Germinal center (tissue), 1 donor: ENCODE measurements at places on chromosomes 5 and 9.
A peak's percentile ranks its signal among the peaks of the same experiment; 100 is the strongest.

DNA sequence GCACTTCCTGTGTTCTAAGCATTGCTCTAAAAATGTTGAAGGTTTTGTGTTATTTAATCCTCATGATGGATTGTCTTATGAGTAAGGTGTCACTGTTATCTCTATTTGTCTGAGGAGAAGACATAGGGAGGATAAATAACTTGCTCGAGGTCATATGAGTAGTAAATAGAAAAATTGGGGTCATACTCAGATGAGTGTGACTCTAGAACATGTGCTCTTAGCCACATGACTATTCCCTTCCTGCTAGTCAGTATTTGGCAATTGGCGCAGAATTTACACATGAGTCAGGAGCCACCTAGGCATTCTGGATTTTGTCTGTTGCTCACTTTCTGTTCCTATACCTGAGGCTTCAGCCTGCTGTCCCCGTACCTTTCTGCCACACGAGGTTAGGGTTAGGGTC, 234.6 kb upstream of the CD180 start:
- DNase-seq = no peak

- no peak for DNase-seq
Measured at GRCh38 chr5:42628821-42629220, 127.8 kb upstream of the CCDC152 start.

GRCh38 chr5:69331528-69332445, 814 bp downstream of the CCDC125 start:
- DNase-seq = peak; percentile 39

DNA sequence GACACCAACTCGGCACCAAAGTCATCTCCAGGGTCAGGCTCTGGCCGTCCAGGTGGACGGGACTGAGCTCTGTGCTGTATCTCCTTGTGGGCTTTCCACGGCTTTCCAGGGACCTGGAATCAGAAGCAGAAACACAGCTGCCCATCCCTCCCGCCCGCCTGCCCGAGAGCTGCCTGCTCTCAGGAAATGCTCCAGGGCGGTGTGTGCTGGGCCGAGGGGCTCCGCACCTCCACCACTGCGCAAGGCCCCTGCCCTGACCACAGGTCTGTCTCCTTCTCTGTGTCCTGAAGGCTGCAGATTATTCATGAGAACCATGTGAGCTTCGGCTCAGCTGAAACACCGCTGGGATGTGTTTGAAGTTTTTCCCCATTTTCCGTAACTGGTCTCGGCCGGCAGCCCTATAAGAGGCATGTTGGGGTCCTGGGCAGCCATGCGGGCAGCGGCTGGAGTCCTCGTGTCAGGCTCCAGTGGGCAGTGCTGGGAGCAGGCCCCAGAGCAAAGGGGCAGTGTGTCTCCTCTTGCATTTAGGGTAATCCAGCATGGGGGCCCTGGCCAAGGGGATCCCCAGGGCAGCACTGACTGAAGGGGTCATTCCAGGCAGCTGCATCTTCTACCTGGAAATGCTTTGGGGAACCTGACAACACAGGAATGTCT, 22.8 kb downstream of the NKD2 start:
- no peak for DNase-seq

GRCh38 chr9:6667633-6668280, 22.2 kb upstream of the GLDC start:
- peak; percentile 63 for DNase-seq

GRCh38 chr5:112862085-112862484, 998 bp downstream of the SRP19 start:
- DNase-seq = no peak

GRCh38 chr5:173778784-173779304, 109.3 kb upstream of the CPEB4 start:
- no peak for DNase-seq

GRCh38 chr5:167049043-167049663, 1242.3 kb upstream of the WWC1 start:
- no peak for DNase-seq

DNA sequence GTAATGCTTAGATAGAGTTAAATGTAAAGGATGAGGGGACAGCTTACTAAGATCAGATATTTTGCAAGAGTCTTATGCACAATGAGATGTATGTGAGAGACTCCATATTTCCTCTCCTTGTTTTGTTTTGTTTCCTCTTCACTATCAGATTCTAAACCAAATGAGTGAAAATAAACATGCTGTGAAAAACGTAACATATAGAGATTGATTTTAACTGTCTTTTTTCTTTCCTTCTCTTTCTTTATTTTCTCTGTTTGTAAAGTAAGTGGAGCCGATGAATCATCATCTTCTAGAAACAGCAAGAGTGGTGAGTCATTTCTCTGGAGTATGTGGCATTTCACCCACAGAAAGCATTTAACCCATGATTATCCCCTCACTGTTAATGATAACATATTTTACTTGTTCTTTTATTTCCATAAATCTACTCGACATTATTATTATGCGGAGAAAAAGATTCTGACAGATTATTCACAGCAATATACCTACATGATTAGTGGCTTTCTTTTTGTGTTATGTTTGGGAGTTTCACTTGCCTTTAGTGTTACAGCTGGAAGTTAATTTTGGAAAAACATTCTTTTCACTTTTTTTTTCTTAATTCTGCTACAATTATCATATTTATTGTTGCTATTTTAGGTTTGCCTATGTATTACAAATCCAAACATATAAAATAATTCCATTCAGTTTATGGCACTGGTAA, 2.1 kb upstream of the ANXA1 start:
- no peak for DNase-seq

DNA sequence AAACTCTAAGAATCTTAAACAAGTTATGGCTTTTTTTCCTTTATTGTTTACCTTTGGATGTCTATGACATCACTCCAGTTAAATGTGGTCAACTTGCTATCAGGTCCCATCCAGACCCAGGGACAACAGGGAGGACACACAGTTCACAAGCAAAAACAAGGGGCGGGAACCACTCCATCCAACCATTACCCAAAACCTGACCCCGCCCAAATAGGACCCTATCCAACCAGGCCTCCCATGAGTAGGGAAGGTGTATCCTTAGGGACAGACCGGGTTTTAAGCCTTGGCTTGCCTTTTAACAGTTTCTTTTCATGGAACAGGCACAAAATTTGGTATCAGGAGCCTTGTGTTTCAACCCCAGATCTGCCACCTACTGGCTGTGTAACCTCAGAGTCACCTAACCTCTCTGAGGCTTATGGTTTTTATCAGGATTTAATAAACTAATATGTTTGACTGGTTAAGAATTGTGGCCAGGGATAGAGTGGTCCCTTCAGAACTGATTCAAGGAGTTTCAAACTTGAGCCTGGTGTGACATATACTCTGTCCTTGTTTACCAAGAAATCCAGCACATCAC, 127.7 kb upstream of the RAD23B start:
- DNase-seq = no peak

GRCh38 chr5:127517110-127517479, 345 bp upstream of the PRRC1 start:
- no peak for DNase-seq

GRCh38 chr5:91741764-91742505, 358.8 kb upstream of the ARRDC3 start:
- no peak for DNase-seq

- DNase-seq = no peak
Measured at GRCh38 chr9:138011951-138012500, 134.4 kb downstream of the CACNA1B start.

DNA sequence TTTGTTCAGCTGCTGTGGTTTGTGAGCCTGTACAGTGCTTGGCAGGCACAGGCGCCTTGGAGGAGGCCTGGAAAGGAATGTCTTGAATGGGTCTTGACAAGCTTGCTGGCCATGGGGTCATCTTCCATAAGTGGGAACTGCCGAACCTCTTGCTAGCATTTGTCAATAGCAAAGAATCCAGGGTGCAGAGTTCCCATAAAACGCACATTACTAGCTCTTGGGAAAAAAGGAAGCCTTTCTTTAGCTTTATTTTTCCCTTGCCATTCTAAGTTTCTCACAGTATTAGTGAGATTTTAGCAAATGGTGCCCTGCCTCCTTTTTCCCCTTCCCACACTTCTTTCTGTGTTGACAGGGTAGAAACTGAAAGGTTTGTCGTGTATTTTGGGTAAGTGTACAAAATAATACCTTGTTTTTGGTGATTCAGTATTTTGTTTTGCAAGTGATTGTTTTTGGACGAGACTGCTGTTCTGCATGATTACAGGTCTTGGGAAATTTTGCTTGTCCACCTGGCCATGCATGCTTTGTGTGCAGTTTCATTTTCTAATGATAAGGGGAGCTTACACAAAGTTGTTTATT, 82.0 kb downstream of the ADGRV1 start:
- no peak for DNase-seq

DNA sequence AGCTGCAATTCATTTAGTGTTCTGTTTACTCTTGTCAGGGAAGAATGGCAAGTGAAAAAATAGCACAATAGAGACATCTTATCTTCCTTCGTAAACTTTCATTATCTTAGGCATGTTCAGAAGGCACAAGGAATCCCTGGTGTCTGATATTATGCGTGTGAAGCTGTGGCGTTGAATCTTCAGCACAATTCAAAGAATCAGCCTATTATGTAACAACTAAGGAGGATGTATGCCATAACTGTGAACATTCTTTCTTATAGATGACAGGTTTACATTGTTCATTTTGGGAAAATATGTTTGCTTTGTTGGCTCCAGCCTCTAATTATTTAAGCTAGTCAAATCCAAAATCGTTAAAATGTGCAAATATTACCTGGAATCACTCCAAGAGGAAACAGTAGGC, 446.1 kb downstream of the ANXA1 start:
- no peak for DNase-seq

- DNase-seq = no peak
Measured at GRCh38 chr5:10317825-10318682, 10.4 kb upstream of the CMBL start.

DNA sequence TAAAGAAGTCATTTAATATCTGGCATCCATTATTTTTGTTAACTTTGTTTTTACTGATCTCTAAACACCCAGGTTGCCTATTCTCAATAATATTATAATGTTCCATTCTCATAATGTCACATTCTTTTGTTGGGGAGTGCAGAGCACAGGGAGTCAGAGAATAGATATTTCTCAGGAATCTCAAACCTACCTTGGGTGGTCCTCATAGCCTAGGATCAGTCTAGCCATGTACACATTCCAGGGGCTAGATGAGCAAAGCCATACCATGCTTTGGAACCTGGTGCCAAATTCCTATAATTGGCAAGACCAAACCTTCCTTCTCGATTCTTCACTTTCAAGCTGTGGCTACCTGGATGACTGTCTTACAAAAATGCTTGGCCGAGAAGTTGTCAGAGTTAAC, 1124.7 kb upstream of the WWC1 start:
- no peak for DNase-seq

DNA sequence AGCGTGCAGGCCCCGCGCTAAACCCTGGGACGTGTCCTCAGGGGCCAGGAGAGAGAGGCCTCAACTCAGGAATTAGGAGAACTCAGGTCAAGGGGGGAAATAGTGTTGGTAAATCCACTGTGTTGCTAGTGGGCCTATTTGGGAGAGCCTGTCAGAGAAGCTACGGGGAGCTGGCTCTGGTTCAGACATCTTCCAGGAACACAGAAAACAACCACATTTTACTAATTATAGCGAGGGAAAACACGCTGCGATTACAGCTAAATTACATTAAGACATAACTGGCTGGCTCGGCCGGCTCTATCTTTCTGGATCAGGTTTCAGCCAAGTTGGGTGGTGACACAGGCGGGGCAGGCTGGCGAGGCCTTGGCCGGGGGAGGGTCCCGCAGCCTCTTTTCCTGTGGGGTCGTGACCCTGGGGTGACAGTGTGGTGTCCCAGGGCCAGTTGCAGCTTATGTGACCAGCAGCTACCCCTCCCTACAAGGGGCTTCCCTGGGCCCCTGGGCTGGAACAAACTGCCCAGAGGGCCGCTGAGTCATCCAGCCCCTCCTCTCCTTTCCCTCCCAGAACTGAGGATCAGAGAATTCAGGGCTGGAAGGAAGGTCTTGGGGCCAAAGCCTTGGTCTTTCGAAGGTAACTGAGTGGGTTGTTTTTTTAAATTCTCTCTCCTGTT, 75.1 kb downstream of the FGF18 start:
- DNase-seq = no peak

GRCh38 chr5:3157214-3157613, 405.7 kb upstream of the IRX2 start:
- DNase-seq = no peak

DNA sequence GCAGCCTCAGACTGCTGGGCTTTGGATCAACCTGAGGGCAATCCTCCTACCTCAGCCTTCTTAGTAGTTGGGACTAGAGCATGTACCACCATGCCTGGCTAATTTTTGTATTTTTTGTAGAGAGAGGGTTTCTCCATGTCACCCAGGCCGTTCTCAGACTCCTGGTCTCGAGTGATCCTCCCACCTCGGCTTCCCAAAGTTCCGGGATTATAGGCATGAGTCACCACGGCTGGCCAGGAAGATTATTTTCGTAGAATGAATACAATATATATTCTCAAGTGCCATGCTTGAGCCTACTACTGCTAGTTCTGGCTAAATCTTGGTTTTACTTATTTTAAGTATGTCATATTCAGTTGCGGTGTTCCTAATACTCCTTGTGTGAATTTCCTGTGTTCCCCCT, 88.2 kb upstream of the CLINT1 start:
- no peak for DNase-seq

DNA sequence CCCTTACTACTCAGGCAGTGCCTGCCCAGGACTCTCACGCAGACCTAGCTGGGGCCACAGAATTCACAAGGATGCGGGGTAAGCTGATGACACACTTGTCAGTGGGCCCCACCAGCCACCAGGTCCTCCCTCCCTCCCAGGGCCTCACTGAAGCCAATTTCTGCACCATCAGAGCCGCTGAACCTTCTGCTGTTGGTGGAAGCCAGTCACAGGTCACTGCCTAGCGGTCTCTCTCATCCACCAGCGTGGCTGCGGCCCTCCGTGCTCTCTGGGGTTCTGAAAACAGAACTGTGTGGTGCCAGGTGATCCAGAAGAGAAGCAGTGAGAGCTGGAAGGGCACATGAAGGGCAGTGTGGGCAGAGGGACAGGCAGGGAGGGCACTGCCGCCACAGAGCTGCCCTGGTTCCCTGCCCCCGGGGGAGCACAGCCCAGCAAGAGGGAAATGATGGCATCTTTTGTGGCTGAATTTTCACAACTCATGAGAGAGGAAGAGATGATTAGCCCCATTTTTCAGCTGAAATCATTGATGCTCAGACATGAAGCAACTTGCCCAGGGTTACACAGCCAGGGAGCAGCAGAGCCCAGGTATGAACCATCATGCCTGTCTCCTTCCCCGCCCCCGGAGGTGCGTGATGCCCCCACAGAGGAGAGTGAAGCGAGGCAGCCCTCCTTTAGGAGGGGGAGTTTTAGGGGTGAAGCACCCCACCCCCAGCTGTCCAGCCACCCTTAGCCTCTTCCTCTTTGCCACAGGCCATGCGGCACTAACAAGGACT, 41.4 kb upstream of the CPLX2 start:
- DNase-seq = no peak

DNA sequence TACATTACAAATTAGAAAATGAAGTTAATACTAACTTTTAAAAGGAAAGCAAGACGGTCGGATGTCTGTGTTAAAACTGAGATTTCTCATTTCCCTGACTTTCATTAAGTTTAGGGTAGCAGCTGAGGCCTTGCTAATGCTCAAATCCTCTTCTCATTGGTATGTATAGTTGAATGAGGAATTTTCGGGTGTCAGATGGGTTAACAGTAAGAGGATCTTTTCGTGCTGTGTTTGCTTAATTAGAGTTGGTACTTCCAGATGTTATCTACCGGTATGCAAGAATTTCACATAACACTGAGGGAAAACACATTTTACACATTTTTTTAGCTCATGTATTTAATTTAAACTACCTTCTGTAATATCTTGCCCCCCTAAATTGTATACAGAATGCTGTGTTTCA, 168.2 kb upstream of the CTNND2 start:
- DNase-seq = no peak
